ENCODE measurements at places on chromosomes 4 and X. TPM values are rescaled to one million over a fixed set of nuclear protein-coding genes. Genes with fewer than 3 reads are reported as not detected.

DNA sequence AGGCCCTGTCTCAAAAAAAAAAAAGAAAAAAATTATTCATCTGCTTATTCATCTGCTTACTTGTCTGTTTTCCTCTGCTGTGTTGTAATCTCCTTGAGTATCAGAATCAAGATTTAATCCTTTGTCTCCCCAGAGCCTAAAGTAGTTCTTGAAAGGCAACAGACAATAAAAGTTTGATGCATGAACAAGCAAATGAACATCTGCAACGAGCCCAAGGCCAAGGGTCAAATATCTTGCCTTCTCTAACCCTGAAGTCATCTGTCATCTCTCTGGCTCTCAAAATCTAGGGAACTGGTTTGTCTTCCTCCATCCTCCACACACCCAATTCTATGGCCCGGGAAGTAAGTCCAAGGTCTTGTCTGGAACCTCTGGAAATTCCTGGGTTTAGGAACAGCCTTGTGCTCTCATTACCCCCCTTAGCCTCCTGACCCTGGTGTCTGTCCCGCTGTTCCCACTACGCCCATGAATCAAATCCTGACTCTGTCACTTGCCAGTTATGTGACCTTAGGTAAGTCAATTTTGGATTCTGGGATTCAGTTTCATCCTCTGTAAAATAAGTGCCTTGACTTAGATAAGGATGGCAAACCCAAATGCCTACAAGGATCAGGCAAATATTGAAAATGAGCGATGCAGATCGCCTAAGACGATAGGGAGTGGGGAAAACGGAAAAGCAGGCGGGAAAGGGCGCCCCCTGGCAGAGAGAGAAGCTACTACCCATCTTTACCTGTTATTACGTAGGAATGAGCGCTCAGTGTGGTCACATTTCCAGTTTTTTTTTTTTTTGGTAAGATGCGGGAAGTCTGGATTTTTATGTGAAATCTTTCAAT lies 102.7 kb upstream of the DHX15 start:
- no peaks in the 10 kb centered on the region for H3K4me1 ChIP-seq
- no peaks in the 10 kb centered on the region for H3K27me3 ChIP-seq
- no peak for DNase-seq
- no peak overlapping the region for H3K4me3 ChIP-seq
- H3K27ac ChIP-seq = no peak overlapping the region

DNA sequence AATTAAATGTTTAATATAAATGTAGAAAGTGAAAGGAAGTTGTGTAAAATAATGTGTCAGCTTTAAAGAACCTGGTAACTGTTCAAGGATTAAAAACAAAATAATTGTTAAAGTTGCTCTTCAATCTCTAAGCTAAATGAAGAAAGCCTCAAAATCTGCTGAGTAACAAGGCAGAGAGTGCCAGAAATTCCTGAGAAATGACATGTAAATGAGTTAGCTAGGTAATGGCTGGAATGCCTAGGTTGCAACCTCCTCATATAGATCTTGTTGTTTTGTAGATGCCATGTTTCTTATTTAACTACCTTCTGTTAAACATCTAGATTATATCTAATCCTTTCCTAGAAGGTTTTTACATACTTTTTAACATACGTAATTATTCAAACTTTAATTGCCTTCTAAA lies 763.6 kb upstream of the AGA start:
- no peak overlapping the region for H3K27ac ChIP-seq
- H3K27me3 ChIP-seq = no peaks in the 10 kb centered on the region
- H3K4me1 ChIP-seq = no peaks in the 10 kb centered on the region
- H3K36me3 ChIP-seq = no peaks in the 10 kb centered on the region
- no peak for DNase-seq

DNA sequence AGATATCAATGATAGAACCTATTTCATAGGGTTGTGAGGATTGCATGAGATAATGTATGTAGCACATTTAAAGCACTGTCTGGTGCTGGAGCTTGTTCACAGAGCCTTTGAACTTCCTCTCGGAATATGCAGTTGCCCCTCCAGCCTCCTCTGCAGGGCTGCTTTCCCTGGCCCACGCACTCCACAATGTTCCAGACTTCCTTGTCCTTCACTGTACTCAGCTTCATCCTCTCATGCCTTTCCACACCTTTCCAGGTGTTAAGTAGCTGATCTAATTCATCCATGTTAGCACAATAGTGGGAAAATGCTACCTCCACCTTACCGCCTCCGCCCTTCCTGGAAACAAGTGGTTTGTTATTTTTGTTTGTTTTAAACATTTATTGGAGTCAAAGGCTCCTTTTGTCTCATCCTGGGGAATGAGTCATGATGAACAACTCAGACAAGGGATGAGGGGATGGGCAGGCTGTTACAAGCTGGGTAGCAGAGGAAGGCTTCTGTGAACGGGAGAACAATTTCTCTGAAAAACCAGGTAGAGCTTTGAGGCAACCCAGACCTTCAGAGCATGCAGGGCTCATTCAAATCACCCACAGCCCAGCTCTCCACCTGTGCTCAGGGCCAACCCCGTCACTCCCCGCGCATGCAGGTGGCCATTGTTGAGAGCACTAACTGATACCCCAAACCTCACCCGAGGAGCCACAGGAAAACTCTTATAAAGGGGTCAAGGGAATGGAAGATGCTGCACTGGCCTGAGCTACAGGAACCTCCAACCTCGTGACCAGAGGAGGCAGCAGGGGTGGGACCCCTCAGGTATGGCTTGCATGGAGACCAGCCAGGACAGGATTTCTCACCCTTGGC lies 84.9 kb upstream of the TBL1X start:
- H3K4me1 ChIP-seq = no peaks in the 10 kb centered on the region
- H3K27me3 ChIP-seq = no peaks in the 10 kb centered on the region
- H3K4me3 ChIP-seq = no peak overlapping the region

DNA sequence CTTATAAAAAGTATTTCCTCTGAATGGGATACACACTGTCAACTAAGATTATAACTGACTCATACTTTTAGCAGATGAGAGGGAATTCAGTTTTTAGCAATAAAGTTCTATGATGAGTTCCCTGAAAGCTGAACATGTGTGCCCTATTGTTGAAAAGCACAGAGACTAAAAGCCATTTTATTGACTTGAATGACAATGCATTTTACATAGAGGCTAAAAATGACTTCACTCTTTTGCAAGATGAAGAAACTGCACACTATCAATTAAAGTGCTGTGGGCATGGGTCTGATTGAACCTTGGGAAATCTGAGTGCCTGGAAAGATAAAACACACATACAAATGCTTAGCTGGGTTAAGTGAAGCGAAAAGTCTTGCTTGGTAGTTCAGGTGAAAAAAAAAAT lies 633.4 kb downstream of the PDHA2 start:
- no peak overlapping the region for H3K4me3 ChIP-seq
- H3K27me3 ChIP-seq = no peaks in the 10 kb centered on the region
- no peak for DNase-seq
- H3K4me1 ChIP-seq = no peaks in the 10 kb centered on the region
- H3K27ac ChIP-seq = no peak overlapping the region

HSFX4 gene
- not detected for total RNA-seq

CCKAR gene
- not detected for total RNA-seq

SUPT20HL2 gene
- total RNA-seq = not detected

All from spleen (tissue), 13 donors.